ENCODE measurements at places on chromosomes 1 and 21.

DNA sequence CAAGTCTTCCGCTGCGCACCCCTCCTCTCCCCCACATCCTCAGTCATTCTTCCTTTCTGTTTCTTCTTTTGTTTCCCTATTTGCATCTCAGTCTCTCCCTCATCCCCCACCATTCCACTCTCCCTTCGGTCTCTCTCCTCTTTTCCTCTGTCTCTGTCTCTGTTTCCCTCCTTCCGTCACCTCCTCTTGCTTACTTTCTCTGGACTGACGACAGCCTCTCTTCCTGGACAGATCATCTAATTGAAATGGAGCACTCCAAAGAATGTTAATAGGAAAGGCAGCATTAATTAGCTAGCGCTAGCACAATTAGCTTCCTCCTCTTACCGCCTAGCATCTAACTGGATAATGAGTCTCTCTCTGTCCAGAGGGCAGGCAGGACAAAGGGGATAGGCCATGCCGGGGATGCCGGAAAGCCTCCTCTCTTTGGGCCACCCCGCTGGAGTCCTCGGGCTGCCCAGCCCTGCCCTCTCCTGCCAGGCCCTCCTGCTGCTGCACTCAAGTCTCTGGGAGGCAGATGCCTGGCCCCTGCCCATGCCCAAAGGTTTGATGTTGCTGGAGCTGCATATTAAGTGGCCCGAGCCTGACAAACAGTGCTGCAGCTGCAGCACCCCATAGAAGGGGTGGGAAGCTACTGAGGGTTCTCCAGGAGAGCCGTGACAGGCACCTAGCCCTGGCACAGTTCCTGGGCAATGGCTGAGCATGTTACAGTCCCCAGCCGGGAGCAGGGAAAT, 20.8 kb downstream of the DISP3 start:
- DNase-seq, result no peak

DNA sequence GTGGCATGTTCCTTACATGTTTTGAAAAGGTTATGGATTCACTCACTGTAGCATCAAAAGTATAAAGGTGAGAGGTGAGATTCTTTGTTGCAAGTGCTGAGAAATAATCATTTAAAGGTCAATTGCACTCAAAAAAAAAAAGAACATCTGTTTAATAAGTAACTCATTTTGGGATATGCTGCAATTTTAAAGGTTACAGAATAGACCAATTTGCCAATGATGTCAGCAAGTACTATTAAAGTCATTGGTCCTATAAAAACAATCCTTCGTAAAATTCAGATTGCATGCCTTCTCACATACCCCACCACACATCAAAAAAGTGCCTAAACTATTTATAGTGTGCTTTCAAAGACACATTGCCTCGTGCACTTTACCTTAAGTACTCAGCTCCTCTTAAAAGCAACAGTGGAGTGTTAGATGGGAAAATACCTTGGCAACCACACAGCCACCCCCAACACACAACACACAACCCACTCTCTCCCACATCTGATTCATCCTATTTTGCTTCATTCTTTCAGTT, 218.2 kb upstream of the ADGRL2 start:
- DNase-seq, result no peak

DNA sequence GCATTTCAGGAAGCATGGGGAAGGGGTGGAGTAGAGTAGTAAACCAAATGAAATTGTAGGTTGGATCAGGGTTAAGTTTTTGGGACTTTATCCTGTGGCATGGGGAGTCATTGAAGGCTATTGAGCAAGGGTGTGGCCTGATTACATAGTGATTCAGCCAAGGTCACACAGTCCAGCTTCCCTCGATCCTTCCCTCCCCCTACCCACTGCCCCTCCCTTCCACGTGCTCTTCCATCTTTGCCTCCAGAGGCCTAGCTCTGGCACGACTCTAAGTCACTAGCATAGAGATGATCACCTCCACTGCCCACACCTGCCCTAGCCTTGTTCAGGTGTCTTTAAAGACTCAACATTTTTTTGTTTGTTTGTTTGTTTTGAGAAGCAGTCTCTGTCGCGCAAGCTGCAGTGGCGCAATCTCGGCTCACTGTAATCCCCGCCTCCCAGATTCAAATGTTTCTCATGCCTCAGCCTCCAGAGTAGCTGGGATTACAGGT, 37.2 kb upstream of the SLC9A1 start:
- no peak for DNase-seq

GRCh38 chr1:110340207-110340468, 961 bp downstream of the RBM15 start:
- DNase-seq, result no peak

GRCh38 chr1:35284852-35285251, 16.3 kb downstream of the ZMYM4 start:
- no peak for DNase-seq

DNA sequence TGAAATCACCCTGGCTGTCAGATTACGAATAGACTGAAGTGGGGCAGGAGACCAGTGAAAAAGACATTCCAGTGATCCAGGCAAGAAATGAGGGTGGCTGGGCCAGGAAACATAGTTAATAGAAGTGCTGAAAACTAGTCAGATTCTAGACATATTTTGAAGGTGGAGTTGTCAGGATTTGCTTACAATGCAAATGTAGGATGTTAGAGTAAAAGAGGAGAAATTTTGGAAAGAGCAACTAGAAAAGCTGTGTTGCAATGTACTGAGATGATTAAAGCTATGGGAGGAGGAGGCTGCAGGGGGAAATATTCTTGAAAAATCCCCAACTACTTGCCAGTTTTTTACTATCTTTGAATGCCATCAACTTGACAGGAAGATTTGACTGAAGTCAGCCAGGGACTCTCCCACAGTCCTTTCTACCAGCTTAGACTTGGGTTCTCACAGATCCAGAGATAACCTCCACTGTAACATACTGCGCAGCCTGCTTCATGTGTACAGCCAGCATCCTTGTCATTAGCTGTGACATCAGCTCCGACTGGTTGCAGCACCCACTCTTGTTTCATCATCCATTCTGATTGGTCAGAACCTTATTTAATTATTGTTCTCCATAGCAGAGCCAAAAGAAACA, 109.7 kb downstream of the TSEN15 start:
- DNase-seq, result no peak

GRCh38 chr21:45833414-45833813, 148.2 kb upstream of the COL6A1 start:
- no peak for DNase-seq

GRCh38 chr1:115753830-115754229, 14.7 kb downstream of the CASQ2 start:
- no peak for DNase-seq

GRCh38 chr1:229993060-229993459, 74.0 kb upstream of the GALNT2 start:
- no peak for DNase-seq

- no peak for DNase-seq
Measured at GRCh38 chr1:17251246-17251645, 2.3 kb downstream of the PADI3 start.

GRCh38 chr1:241225741-241226140, 131.3 kb downstream of the RGS7 start:
- DNase-seq, result peak; percentile 60

DNA sequence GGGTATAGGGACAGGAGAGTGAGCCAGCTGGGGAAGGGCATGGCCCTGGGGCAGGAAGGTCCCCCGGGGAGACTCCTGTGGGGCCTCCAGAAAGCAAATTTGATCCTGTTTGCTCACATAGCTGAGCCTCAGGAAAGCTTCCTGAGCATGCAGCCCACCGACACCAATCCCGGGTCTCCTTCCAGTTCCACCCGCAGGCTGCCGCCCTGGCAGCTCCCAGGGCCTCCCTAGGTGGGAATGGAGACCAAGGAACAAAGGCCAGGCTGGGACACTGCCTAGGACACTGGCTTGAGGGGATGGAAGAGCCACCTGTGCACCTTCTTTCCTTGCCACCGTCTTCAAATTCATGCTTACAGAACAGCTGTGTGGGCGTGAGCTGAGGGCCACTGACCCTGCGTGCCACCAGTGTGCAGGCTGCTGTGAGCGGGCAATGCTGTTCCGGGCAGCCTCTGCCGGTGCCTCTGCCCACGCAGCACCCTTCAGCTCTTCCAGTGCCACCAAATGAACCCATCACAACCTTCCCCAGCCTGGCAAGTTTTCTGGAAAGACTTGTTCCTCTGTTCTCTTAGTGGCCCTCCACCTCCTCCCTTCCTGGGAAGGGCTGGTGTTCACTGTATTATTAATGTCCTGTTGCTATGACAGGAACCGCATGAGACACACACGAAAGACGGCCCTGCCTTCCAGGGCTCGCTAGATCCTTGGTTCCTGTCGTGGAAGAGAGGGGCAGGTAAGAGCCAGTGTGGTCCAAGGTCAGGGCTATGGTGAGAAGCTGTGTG, 53.6 kb downstream of the ACBD3 start:
- DNase-seq, result no peak

DNA sequence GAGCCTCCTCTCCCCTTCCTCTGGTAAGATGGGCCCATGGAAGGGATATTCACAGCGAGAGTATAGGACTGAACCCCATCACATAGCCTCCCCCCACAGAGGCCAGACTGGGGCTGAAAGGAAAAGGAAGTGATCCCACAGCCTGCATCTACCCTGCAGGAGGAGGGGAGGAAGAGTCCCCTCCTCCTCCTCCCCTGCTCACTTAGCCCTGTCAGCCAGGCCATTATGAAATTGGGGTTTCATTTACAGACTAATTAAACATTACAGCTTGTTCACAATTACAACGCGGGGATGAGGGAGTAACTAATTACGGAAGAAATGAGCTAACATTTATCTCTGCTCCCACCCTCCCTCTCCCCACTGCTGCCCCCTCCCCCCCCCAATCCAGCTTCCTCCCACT, 25.4 kb downstream of the DMAP1 start:
- no peak for DNase-seq

- no peak for DNase-seq
Measured at GRCh38 chr1:197081117-197081753, 14.2 kb upstream of the F13B start.

DNA sequence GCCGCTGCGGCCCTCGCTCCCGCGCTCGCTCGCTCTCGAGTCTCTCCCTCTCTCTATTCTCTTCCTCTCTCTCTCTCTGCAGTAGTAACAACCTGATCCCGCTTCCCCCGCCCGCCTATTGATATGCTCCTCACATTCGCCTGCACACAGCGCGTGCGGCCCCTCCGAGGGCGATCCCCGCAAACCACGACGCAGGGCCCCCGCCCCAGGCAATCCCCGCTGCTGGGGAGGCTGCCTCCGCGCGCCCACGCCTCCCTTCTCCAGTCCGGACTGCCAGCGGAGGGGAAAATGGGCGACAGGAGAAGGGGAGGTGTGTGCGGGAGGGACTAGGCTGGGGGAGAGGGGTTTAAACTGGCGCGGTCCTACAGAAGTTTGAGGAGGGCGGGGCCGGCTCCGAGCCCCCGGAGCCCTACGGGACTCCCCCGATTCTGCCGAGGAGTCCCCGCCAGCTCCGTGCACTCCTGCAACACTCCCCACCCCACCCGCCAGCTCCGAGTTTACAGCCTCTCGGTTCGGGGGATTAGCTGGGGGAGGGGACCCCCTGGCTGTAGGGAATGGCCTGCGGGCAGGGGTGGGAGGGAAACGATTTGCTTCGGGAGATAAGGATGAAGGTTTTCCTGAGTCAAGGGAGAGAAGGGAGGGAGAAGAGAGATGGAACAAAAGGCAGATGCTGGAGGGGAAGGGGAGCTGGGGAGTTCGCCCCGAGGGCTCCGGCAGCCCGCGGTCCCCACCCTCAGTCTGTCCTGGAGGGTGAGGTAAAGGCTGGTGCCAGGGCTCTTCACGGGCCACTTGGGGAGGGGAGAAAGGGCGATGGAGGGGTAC, 66.6 kb downstream of the SYT2 start:
- DNase-seq, result no peak

DNA sequence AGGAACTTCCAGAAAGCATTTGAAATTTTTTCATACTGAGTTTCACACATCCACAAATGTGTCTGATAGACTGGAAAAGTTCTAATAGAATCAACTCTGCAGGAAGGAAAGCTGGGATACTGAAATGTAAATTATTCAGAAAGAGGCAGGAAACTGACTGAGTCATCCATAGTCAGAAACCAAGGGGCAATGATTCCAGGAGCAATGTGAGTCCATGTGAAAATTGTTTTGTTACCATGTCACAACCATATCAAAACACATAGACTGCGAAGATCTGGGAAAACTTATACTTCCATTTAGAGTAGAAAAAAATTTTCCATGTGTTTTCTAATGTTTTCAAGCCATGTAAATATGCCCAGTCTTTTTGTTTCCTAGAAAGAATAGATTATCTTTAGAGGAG, 142.3 kb upstream of the TMPRSS15 start:
- no peak for DNase-seq

DNA sequence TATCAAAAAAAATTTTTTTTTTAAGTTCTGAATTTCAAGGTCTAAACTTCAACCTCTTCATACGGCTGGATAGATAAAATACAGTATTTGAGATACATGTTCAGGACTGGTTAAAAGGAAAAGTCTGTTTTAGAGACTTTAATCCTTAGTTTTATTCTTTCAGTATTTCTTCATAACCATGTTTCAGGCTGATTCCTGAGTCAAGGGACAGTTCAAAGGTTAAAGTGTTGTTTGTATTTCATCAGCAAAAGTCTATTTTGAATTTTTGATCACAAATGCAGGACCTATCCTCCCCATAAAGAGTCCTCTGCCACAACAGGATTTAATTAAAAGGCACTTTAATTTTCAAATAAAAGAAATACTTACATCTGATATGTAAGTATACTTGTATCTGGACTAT, 53.5 kb downstream of the SELENOF start:
- DNase-seq, result no peak

GRCh38 chr1:90709535-90709934, 7.6 kb downstream of the BARHL2 start:
- DNase-seq, result no peak

GRCh38 chr1:99474350-99474893, 171.5 kb upstream of the PALMD start:
- no peak for DNase-seq

DNA sequence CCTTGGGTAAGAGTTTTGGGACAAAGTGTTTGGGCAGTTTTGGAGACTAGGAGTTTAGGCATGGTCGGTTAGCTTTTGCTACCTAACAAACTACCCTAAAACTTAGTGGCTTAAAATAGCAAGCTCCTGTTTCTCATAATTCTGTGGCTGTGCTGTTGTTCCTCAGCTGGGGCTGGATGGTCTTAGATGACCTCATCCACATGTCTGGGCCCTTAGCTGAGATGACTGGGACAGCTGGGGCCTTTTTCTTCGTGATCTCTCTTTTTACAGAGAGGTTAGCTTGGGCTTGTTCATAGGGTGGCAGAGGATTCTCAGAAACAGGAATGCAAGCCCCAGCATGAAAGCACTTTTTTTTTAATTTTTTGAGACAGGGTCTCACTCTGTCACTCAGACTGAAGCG, 6.6 kb downstream of the ATP1A4 start:
- no peak for DNase-seq

- DNase-seq, result no peak
Measured at GRCh38 chr1:37817481-37817880, 9.5 kb upstream of the YRDC start.
